ENCODE measurements at places on chromosomes 12 and 14. TPM values are rescaled to one million over a fixed set of nuclear protein-coding genes. Genes with fewer than 3 reads are reported as not detected.
A peak's percentile ranks its signal among the peaks of the same experiment; 100 is the strongest.

The CFAP54 gene
- 0.17 TPM for total RNA-seq

The CPNE6 gene
- total RNA-seq: not detected

The SLC4A8 gene
- 15.2 TPM for total RNA-seq

The HSP90B1 gene
- 847 TPM for total RNA-seq

The CCDC184 gene
- 2.2 TPM for total RNA-seq

The SETD1B gene
- total RNA-seq: 17.7 TPM

The IL31 gene
- not detected for total RNA-seq

The HOXC6 gene
- total RNA-seq: not detected

The FSCB gene
- not detected for total RNA-seq

The IL22 gene
- total RNA-seq: not detected

The TMBIM4 gene
- 12.8 TPM for total RNA-seq

The SYT10 gene
- 3.2 TPM for total RNA-seq

The TECPR2 gene
- total RNA-seq: 19.4 TPM

GRCh38 chr14:70642303-70643235 is 853 bp downstream of the TTC9 start:
- no peak for DNase-seq

DNA sequence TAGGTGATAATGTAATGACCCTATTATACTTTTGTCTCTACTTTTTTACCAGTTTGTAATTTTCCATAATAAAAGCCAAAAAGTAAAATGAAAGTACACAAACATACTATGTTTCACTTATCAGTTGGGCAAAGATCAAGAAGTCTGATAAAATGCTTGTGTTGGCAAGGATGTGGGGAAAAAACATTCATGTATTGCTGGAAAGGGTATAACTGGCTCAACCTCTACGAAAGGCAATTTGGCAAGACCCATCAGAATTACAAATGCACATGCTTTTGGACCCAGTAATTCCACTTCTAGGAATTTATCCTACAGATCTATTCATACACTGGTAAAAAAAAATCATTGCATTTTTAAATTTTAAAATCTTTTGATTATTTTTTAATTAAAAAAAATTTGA is 68.0 kb downstream of the SPTB start:
- no peak for DNase-seq

DNA sequence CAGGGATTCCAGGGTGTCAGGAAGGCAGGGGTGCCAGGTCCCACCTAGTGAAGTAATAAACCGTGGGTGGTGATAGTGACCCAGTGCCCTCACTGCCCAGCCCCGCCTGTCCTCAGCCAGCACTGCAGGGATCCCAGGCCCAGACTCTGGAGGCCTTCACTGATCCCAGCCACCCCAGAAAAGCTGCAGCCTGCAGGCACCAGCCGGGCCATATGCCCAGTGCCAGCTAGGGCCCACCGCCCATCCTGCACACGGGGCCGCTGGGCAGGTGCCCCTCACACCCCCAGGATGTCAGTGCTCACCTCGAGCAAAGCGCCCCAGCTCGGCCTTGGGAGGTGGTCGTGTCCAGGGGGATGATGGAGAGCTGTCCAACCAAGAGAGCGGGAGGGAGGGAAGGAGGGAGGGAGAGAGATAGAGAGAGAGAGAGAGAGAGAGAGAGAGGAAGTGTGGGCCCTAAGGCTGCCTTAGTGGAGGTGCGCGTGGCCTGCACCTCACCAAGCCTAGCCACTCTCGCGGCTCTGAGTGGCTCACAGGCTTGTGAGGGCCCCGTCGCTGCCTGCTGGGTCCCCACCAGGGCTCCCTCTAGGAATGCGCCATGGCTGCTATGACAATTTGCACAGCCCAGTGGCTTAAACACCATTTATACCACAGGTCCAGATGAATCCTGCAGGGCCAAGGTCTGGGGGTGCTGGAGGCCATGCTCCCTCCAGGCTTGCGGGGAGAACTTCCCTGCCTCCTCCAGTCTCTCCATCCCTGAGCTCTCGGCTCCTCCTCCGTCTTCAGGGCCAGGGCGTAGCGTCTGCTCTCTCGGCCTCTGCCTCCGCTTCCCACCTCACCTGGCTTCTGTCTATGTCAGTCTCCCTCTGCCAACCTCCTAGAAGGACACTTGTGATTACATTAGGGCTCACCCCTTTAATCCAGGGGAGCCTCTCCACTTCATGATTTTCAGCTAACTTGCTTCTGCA is 401.0 kb downstream of the TMEM121 start:
- no peak for DNase-seq

GRCh38 chr14:85867450-85867849 is 337.5 kb downstream of the FLRT2 start:
- no peak for DNase-seq

GRCh38 chr14:67674139-67674479 is 323 bp downstream of the VTI1B start:
- peak; percentile 85 for DNase-seq

DNA sequence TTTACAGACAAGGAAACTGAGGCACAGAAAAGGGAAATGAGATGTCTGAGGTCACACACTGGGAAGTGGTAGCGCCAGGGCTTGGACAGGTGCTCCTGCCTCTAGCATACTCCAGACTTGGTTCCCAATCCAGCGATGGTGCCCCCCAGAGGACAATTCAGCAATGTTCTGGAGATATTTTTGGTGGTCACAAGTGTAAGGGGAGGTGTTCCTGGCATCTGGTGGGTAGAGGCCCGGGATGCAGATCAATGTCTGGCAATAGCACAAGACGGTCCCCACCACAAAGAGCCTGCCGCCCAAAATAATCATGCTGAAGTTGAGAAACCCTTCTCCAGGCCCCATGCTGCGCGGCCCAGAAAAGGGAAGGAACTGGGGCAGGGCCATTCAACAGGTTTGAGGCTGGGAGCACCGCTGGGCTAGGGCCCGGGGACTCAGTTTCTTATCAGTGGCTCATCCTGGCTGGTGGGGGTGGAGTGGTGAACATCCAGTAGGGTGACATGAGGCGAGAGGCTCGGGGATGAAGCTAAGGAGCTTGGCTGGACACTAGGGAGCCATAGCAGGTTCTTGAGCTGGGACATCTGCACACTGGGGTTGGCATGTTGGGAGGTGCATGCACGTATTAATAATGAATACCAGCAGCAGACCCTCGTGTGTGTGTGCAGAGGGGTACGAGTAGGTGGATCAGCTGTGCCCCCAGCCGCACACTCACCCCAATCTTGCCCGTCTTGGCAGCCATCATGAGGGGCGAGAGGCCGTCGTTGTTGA is 35.1 kb downstream of the TRPV4 start:
- DNase-seq: no peak

DNA sequence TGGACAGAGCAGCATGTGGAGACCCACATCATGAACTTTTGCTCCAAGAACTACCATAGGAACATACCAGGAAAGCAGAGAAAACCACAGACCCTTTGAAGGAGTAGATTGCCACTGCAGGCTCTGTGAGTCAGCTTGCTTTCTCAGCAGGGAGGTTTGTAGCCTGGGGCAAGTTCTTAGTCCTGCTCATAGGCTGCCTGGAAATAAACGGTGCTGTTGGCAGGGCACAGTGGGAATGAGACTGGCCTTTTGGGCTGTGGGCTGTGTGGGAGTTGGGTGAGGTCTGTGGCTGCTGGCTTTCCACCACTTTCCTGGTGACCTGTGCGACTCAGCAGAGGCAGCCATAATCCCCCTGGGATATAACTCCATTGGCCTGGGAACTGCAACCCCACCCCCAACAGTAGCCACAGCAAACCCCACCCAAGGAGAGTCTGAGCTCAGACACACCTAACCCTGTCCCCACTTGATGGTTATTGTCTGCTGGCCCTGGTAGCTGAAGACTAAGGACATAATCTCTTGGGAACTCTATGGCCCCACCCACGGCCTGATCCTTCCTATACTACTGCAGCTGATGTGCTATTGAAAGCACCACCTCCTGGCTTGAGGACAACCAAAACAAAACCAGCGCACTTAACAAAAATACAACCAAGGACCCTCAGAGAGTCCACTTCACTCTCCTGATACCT is 192.1 kb upstream of the GARIN6 start:
- peak; percentile 23 for DNase-seq

DNA sequence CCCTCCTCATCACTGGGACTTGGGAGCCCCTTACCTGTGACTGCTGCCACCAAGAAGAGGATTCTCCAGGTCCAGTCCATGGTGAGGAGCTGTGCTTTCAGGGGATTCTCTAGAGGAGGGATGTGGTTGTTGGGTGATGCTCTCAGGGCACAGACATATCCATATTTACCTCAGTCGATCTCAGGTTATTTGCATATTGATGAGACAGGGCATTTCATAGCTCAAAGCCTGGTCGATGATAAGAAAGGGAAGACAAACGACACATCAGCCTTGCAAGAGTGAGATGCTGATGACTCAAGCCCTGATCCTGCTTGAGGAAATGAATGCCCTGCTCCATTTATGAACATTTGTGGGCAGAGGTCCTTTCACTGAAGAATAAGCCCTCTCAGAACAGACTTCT is 981.0 kb downstream of the TMEM121 start:
- DNase-seq: no peak

- no peak for DNase-seq
Observed at GRCh38 chr12:26065451-26065850, 59.4 kb downstream of the BHLHE41 start.

DNA sequence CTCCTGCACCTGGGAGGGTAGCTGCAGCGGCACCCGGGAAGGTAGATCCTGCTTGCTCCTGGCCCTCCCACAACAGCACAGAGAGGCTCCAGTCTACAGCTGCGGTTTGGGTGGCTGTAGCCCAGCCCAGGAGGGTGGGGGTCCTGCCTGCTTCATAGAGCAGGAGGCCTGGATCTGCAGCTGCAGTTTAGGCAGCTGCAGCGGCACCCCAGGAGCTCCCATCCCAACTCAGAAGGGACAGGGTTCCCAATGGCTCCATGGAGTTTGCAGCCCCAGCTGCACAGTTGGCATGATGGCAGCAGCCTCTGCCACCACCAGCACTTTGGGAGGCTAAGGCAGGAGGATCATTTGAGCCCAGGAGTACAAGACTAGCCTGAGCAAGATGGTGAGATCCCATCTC is 38.5 kb downstream of the TIMELESS start:
- no peak for DNase-seq

GRCh38 chr14:78007160-78007559 is 163.0 kb upstream of the NRXN3 start:
- no peak for DNase-seq

DNA sequence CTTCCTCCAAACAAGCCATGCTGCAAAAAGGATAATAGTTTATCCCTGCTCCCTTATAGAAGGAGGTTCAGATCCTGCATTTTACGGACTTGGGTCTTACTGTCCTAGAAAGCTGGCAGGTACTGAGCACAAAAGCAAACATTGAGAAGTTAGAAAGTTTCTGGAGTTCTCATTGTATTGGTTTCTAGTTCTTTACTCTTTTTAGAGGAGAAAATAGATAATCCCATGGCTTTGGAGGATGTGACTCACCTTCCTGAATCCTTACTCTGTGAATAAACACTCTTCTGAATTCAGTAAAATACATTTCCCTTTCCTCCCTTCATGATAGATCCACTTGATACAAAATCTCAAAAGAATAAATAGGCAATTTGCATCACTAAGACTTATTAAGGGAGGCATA is 188.9 kb downstream of the NPAS3 start:
- DNase-seq: no peak

DNA sequence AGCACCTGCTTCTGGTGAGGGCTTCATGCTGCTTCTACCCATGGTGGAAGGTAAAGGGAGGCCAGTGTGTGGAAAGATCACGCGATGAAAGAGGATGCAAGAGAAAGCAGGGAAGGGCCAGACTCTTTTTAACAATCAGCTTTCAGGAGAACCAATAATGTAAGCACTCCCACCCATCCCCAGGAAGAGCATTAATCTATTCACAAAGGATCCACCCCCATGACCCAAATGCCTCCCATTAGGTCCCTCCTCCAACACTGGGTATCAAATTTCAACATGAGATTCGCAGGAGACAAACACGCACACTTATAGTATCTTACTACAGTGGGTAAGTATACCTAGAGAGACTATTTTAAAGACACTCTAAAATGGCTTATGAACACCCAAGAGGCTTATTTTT is 80.5 kb upstream of the TMCC3 start:
- DNase-seq: no peak

- no peak for DNase-seq
Observed at GRCh38 chr12:121159467-121160307, 27.0 kb downstream of the P2RX7 start.

- DNase-seq: no peak
Observed at GRCh38 chr12:105433804-105434203, 103.3 kb downstream of the C12orf75 start.

- DNase-seq: no peak
Observed at GRCh38 chr14:38559711-38560110, 303.8 kb upstream of the CLEC14A start.

DNA sequence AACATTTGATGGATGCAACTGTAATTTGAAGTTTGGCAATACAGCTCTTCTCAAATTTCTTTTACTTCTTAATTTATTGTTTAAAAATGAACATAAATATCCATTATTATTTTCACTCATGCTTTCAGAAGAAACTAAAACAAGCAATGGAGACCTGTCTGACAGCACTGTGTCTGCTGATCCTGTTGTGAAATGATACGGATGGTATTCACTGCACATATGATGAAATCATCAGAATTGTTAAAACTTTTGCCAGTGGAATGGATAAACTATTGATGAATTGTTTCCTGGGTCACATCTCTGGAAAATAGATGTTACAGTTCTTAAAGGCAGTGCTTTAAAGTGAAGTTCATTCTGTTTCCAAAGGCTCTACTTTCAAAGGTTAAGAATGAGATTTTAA is 59.2 kb downstream of the WASHC4 start:
- DNase-seq: no peak

GRCh38 chr12:121443193-121443870 is 43.4 kb downstream of the RNF34 start:
- DNase-seq: peak; percentile 54

DNA sequence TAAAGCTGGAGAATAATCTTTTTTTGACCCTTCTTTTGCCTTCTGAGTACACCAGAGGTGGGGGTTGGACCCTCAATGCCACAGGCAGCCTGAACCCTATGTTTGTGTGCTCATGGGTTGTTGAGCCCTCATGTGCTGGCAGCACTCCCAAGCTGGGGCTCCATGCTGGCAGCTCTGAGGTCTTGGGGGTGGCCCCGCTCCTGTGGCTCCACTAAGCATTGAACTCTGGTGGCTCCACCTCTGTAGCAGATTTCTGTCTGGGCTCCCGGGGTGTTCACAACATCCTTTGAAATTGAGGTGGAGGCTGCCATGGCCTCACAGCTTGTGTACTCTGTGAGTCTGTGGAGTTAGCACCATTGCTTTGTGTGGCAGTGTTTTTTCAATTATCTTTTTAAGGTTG is 557.4 kb upstream of the SEL1L start:
- no peak for DNase-seq

GRCh38 chr12:109962398-109962797 is 33.8 kb downstream of the GIT2 start:
- DNase-seq: no peak

GRCh38 chr12:89695830-89696229 is 12.8 kb downstream of the ATP2B1 start:
- DNase-seq: no peak

GRCh38 chr14:41915732-41916131 is 309.1 kb downstream of the LRFN5 start:
- DNase-seq: no peak
